BJ (cell line): ENCODE measurements at places on chromosomes 2 and 18. TPM values are rescaled to one million over a fixed set of nuclear protein-coding genes. Genes with fewer than 3 reads are reported as not detected.

EMILIN1 gene
- polyA plus RNA-seq = 43.4 and 81.3 TPM in 2 replicates

PLGLB1 gene
- polyA plus RNA-seq = 0.26 and 1.2 TPM in 2 replicates

LYPD6 gene
- polyA plus RNA-seq = 7.1 and 9.4 TPM in 2 replicates

GRCh38 chr2:217228732-217229131, 368.9 kb upstream of the TNP1 start:
- DNase-seq = no peak

- DNase-seq = no peak
These were observed 2.1 kb downstream of the MBP start for GRCh38 chr18:77130229-77131099.

DNA sequence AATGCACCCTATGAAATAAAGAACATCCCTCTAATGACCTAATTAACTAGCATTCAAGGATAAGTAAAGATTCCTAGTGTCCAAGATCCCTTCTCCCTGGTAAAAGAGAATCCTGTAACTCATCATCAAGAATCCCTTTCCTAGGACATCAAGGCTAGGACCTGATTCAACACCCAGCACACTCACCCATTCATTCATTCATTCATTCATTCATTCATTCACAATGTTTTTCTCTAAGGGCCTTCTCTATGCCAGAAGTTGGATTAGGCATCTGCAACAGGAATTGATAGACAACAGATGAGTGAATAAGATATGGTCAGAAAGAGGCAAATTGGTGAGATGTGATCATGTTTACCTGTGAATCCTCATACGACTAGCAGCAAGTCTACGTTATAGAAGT, 126.8 kb downstream of the OSR1 start:
- DNase-seq = no peak

DNA sequence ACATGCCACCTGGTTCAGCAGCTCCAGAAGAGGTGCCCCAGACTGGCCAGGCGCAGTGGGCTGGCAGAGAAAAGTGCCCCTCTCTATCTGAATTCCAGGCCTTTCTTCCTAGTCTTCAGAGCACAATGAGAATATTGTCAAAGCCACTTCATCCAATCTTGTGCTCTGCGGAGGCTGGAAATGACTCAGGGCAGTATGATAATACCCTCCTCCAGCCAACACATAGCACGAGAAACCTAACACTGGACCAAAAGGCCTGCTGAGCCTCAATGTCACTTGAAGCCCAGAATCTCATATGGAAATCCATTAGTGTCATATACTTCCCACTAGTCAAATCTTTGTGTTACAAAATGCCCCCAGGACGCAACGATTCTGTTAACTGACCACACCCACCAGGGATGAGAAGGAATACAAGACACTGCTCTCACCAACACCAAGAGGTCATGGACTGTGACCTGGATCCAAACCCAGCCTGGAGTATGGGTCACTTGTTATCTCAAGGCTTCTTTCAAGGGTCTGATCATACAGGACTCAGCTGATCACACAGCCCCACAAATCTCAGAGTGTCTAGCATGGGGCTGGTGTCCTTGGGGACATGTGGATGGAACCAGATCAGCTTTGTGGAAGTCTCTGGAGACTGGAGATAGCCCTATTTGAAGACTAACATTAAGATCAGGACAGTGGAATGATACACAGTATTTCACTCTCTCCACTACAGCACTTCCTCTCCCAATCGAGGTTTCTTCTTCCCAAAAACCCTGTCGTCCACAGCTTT, 10.1 kb downstream of the KIF3C start:
- DNase-seq = no peak

- DNase-seq = no peak
These were observed 139.0 kb downstream of the CELF4 start for GRCh38 chr18:37426586-37426985.

GRCh38 chr2:27308359-27308881, at the start of gene UCN:
Gene UCN, minus strand, starts transcription at chr2:27308445. Its CDS starts 550 bp downstream, at chr2:27307895.
- no peak for DNase-seq

DNA sequence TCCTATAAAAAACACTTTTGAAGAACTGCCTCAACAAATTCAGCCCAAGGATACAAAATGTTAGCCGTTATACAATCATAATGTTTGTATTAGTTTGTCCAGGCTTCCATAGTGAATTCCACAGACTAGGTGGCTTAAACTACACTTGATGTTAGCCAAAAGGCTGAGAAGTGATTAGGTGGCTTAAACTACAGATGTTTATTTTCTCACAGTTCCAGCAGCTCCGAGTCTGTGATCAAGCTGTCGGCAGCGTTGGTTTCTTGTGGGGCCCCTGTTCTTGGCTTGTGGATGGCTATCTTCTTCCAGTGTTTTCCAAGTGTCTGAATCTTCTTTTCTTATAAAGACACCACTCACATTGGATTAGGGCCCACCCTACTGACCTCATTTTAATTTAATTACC, 31.5 kb upstream of the MFF start:
- no peak for DNase-seq
